Liver (tissue), 10 donors: ENCODE measurements at places on chromosomes 11 and 22. TPM values are rescaled to one million over a fixed set of nuclear protein-coding genes. Genes with fewer than 3 reads are reported as not detected.

Gene TM7SF2
- total RNA-seq: 69.4 TPM

Gene CCDC179
- not detected for total RNA-seq

DNA sequence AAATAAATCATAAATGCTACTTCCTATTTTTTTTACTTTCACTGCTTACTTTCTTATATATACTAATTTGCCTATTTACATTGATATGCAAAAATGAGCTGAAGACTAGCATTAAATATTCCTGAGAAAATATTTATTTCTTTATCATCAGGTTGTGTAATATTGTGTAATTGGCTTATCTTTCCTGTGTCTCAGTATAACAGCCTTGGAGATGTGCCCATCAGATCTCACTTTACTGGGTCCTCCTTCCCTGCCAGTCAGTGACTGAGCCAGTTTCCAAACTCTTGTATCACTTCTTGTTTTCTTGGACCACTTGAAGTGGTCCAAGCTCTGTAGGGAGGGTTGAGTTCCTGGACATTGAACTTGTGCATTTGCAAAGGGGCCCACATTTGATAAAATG, 900.0 kb downstream of the LUZP2 start:
- no peak for DNase-seq

Gene POU2AF1
- total RNA-seq: 1.1 TPM

DNA sequence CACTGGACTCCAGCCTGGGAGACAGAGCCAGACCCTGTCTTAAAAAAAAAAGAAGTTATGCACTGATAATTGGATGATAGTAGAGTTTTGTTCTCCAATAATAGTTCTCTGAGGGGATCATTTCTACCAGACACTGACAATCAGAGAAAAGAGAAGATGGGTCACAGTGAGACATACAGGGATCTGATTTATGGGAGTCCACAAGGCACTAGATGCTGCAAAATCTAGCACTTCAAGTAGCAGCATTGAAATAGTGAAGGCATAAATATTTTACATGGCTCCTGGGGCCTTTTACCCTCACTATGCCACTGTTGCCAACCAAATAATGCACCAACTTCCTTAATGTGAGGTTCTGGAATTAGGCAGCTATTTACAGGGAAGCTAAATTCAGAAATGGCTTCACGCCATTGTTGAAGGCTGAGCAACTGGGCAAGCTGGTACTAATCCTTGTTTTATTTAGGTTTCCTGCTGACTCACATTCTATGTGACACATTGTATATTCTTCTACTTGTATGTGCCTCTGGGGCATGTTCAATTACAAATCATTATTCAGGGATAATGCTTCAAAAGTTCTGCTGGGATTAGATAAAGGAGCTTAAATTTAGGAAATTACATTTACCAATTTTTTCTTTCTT, 38.2 kb upstream of the ABTB2 start:
- no peak for DNase-seq

Gene PAMR1
- 3.6 TPM for total RNA-seq

DNA sequence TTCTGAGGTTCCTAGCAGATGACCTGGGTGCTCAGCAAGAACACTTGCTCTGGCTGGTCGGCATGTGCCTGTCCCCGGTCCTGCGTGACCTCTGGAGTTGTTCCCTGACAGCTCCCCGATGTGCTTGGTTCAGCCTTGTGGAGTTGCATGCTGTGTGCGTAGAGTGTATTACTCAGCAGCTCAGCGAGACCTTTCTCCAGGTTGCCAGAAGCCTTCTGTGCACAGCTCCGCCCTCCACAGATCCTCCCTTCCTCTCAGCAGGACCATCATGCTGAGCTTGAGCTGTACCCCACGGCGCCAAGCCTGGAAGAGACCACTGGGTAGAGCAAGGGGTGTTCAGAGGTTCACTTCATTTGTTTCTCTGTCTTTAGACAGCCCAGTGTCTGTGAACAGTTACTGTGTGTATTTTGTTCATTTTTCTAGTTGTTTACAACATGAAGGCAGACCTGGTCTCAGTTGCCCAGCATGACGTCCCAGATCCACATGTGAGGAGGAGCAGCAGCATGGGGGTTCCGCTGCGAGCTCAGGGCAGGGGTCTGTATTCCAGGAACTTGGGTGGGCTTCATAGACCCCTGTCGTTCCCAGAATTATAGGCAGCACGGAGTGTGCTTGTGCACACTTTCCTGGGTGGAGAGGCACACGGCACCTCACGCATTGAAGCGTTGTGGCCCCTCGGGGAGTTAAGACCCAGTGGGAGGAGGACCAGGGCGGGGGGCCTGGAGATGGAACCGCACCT, 148.6 kb downstream of the IGLL1 start:
- no peak for DNase-seq

GRCh38 chr11:13152736-13153541, 124.7 kb upstream of the BMAL1 start:
- DNase-seq: no peak

- no peak for DNase-seq
Measured at GRCh38 chr22:25023879-25024278, 71.4 kb downstream of the KIAA1671 start.

- no peak for DNase-seq
Measured at GRCh38 chr22:40493441-40493840, 123.0 kb downstream of the SGSM3 start.

DNA sequence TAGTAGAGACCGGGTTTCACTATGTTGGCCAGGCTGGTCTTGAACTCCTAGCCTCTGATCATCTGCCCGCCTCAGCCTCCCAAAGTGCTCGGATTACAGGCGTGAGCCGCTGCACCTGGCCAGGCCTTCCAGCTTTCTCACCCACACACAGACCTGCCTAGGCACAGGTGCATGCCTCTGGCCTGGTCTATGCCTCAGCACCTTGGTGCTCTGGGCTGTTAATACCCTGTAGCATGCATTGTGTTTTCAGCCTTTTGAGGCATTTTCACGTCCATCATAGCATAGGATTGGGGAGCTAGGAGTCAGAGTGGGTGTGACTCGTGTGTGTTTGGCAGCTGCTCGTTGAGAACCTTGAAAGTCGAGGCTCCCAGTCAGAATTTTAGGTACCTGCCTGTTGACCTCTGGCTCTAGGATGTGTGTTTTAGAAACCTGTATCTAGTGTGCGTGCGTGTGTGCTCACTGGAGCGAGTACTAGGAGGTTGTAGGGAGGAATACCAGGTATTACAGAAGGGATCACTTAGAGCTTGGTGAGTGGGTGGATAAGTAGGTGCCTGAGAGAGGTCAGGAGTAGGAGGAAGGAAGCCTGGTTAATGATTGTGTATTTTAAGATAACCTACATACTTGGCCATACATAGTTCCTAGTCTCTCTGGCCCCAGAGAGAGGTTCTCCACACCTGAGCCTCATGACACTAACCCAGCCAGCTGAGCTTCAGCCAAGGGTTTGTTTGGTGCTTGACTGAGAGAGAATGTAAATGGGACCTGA, 20.0 kb downstream of the CRKL start:
- DNase-seq: no peak

- no peak for DNase-seq
Measured at GRCh38 chr22:39820256-39820655, 73.3 kb downstream of the ENTHD1 start.

DNA sequence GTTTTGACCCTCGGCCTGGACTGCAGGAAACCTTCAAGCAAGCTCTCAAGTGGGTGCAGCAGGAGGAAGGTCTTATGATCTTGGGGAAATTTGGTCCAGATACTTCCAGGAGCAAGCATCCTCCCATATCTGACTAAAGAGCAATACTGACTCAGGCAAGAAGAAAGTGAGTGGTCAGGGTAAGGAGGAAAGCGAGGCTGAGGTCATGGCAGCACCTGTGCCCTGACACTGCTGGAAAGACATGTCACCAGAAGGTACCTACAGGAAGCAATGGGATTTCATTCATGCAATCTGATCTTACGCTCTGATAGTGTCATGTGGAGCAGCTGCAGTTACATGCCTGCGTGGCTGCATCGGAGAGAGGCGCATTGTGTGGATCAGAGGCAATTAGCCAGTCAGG, 6.5 kb upstream of the TOP3B start:
- no peak for DNase-seq

Gene OR52B4
- total RNA-seq: not detected

Gene HEPN1
- not detected for total RNA-seq

GRCh38 chr11:31641477-31642062, 132.0 kb downstream of the ELP4 start:
- no peak for DNase-seq

GRCh38 chr22:30373331-30374325, 13.6 kb downstream of the RNF215 start:
- DNase-seq: no peak

Gene VSIG2
- not detected for total RNA-seq

DNA sequence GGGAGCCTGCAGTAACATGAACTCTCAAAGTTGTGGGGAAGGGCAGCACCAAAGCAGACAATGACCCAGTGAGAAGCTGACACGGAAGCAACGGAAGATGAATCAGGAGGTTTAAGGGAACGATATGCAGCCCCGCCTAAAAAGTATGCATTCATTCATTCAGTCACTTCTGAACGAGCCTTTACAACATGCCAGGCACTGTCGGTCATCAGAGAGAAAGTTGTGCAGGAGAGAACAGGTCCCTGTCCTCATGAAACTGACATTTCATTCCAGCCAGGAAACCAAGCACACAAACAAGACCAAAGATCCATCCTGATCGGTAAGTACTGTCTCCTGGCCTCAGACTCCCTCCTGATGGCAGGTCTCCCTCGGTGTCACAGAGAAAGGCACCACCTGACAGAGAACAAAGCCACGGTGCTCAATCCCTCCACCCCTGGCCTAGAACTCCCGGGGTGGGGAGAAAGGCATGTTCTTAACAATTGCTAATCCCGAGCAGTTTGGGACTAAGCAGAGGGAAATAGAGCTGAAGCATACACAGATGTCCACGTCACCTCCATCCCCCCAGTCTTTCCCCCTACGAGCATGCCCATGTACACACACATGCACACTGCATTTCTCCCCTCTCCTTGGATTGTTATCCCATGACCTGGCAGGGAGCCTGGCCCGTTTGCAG, 49.3 kb downstream of the LRFN4 start:
- no peak for DNase-seq

DNA sequence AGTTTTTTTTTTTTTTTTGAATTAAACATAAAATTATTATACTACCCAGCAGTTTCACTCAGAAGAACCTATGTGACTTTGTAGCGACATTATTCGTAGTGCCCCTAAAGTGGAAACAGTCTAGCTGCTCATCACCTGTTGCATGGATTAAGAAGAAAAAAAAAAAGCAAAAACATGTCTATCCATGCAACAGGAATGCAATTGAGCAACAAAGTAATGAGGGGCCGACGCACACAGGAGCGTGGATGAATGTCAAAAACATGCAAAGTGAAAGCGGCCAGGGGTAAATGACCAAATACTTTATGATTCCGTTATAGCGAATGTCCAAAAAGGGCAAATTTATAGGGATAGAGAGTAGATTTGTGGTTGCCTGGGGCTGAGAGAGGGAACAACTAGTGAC, 16.3 kb downstream of the MYO18B start:
- no peak for DNase-seq

DNA sequence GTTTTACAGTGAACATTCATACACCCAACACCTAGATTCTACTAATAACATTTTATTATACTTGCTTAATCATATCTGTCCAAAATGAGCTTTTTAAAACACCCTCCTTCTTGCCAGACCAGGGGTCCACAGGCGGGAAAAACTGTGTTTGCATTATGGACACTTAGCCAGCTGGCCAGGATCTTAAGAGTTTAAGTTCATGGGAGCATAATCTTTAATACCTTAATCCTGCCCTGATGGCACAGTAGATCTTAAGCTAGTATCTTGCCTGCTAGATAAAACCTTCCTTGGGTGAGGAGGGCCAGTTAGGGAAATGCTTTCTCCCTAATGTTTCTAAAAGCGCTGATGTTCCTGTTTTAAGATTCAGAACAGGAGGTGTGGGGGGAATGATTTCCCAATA, 13.1 kb upstream of the CCDC134 start:
- DNase-seq: no peak

DNA sequence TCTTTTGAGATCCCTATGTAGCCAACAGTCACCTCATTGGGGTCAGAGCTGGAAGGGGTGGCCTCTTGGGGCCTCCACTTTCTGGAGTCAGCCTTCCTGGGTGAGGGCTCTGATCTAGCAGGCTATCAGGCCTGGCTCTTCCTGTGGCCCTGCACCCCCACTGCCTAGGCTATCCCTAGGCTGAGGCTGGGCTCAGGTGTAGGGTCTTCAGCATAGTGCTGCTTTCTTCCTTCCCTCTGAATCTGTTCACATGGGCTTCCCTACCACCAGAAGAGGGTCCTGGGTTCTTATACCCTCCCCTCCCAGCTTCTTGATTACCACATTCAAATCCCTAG, 456 bp upstream of the SPI1 start:
- no peak for DNase-seq

DNA sequence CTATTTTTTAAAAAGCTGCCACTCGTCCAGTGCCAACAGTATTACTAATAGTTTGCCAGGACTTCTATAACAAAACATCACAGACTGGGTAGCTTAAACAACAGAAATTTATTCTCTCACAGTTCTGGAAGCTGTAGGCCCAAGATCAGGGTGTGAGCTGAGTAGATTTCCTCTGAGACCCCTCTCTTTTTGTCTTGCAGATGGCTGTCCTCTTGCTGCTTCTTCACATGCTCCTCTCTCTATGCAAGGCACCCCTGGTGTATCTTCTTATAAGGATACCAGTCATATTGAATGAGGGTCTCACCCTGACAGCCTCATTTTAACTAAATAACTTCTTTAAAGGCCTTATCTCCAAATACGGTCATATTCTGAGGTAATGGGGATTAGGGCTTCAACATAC, 390.9 kb downstream of the DLG2 start:
- no peak for DNase-seq

Gene KIAA1671
- 10.7 TPM for total RNA-seq

Gene C11orf97
- total RNA-seq: not detected

DNA sequence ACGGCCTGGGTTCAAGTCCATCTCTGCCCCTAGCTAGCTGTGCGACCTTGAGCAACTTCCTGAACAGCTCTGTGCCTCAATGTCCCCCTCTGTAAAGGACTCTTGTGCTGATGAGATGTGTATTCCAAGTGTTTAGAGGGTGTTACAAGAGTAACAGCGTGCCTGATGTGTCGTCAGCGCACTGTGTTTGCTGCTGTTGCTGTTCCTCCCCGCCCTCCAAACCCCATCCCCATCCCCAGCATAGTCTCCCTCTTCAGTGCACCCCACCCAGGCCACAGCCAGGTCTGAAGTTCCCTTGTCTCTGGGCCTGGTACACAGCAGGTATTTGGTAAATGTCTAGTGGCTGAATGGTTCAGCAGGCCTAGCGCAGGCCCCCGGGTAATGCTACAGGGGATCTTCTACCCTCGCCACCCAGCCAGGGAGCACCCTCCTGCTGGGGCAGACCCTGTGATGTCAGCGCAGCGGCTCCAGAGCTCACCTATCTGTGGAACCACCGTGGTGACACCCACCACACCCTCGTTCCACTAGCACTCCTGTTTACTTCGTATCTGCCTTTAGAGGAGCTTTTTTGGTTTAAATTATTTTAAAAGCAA, 10.3 kb downstream of the CBX7 start:
- peak; percentile 68 for DNase-seq

Gene KRTAP5-2
- total RNA-seq: not detected

DNA sequence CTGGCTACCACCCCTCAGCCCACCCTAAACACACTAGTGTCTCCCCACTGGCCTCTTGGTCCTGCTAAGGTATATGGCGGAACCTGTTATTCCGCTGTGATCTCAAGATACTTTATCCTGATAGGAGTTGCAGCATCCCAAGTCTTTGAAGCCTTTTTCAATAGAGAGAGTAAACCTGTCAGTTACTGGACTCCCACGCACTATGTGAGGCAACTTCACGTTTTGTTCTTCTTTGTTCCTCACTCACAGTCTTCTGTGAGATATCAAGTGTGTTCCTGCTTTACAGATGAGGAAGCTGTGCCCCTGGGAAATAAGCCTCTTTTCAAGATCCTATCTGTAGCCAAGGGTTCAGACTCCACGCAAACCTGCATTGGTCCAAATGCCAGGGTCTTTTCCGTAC, 127.8 kb downstream of the MYO18B start:
- DNase-seq: no peak

Gene RPS6KB2
- total RNA-seq: 49.6 TPM

Gene TMPRSS13
- total RNA-seq: 0.93 TPM

Gene TRPM5
- 0.05 TPM for total RNA-seq
